ENCODE measurements at places on chromosomes 2 and 18. TPM values are rescaled to one million over a fixed set of nuclear protein-coding genes. Genes with fewer than 3 reads are reported as not detected.

The CD302 gene
- 19.9 TPM for total RNA-seq

DNA sequence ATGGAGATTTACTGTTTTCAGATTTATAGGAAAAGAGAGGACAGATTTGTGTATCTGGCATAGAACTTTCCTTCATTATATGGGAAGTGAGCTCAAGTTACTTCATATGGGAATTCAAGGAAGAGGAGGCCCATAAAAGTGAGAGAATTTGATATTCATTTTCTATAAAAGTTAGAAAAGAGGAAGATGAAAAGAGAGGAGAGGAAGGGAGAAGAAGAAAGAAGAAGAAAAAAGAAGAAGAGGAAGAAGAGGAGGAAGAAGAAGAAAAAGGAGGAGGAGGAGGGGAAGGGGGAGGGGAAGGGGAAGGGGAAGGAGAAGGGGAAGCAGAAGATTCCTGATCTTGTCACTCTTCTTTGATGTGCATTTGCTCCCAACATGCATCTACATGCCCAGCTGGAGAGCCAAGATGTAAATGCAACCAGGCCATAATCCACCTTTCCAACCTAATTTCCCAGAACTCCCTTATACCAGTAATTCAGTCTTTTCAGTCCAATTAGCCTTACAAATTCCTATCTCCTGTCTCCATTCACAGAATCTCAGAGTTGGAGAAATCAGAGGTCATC is 15.7 kb upstream of the NMI start:
- DNase-seq = no peak

DNA sequence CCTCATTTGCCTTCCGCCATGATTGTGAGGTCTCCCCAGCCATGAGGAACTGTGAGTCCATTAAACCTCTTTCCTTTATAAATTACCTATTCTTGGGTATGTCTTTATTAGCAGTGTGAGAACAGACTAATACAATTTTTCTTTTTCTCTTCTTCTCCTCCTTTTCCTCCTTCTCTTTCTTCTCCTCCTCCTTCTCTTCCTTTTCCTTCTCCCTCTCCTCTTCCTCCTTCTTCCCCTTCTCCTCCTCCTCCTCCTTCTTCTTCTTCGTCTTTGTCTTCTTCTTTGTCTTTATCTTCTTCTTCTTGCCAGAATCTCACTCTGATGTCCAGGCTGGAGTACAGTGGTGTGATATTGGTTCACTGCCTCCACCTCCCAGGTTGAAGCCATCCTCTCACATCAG is 20.2 kb downstream of the SKA1 start:
- DNase-seq = no peak

DNA sequence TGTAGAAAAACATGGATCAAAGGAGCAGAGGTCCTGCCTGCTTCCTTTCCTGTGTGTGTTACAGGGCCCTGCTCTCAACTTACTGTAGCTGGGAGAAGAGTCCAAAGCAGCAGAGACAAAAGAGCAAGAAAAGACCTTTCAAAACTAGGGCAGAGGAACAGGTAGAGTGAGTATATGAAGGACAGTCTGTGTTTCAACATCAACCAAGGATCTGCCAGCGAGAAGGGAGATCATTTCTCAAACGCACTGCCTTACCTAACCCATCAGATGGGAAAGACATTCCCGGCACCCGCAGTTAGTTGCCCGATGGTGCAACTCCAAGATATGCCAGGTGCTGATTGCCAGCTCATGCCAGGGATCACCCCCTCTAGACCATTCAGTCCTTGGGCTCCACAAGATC is 41.7 kb downstream of the MREG start:
- DNase-seq = no peak

GRCh38 chr18:61896757-61897156 is 4.0 kb upstream of the RNF152 start:
- peak; percentile 46 for DNase-seq

DNA sequence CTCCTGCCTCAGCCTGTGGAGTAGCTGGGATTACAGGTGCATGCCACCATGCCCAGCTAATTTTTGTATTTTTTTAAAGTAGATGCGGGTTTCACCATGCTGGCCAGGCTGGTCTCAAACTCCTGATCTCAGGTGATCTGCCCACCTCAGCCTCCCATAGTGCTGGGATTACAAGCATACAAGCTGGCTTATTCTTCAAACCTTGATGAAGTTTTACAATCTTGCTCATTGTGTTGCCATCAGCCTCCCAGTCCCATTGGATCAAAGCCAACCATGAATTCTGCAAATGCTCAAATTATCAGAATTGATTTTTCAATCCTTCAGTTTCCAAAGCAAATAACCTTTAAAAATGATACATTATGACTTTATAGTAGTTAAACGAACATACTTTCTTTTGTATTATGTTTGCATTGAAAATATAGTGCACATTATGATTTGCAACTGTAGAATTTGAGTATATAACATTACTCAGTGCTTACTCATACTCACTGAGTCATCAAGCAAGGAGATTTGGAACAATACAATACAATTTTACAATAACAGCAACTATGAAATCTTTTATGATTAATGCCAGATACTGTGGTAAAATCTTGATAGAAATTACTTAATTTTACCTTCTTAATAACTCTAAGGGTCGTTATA is 1491.9 kb upstream of the CELF4 start:
- DNase-seq = no peak

The AKAIN1 gene
- total RNA-seq = not detected

The PDE11A gene
- 4.4 TPM for total RNA-seq

GRCh38 chr2:28499282-28499681 is 3.4 kb downstream of the PLB1 start:
- DNase-seq = no peak

The GAREM2 gene
- total RNA-seq = 3.6 TPM

The GAL3ST2 gene
- total RNA-seq = not detected

The PPP1CB gene
- total RNA-seq = 434 TPM

DNA sequence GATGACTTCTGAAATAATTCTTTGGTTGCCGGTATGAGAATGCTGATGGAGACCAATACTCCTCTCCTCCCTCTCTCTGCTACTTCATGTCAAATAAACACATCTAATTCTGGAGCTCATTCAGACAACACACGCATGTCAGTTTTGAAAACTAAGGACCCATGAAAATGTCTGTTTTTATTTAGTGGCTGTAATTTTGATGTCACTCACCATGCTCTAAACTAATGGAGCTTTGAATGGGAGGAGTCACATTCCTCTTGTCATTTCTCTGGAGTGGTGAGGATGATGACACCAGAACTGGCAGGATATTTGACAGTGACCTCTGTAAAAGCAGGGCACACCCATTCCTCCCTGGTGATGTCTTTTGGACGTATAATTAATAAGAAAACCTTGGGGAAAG is 163.0 kb downstream of the PHLPP1 start:
- DNase-seq = no peak

- DNase-seq = peak; percentile 53
These were observed 50.0 kb downstream of the CPO start for GRCh38 chr2:206989311-206989710.

DNA sequence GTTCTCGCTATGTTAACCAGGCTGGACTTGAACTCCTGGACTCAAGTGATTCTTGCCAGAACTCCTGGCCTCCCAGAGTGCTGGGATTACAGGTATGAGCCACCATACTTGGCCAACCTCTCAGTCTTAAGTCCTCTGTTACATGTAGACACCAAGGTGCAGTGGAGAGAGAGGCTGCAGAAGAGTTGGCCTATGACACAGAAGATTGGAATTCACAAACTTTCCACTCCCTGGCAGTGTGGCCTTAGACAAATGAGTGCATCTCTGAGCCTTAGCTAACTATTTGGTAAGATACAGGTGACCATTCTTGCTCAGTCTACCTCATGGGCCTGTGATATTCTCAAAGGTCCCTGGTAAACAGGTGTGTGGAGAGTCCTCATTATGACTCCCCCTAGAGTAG is 159.7 kb downstream of the MYCN start:
- DNase-seq = no peak

The PMS1 gene
- total RNA-seq = 12.3 TPM

DNA sequence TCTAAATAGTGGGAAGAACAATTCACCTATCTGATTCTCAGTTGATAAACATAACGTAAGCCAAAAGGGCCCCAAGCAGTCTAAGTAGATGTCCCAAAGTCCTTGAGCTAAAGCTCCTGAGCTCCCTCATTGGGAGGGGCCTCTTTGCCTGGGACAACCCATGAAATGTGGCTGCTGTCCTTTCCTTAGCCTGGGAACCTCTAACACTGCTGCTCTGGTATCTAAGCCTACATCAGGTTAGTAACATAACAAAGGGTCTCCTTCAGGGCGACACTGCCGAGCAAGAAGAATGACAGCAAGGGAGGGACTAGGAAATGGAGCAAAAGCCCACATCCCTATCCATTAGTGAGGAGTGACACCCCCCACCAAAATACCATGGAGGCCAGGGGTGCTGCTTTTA is 98.3 kb downstream of the MAPRE2 start:
- no peak for DNase-seq

The ALS2 gene
- 35.6 TPM for total RNA-seq

DNA sequence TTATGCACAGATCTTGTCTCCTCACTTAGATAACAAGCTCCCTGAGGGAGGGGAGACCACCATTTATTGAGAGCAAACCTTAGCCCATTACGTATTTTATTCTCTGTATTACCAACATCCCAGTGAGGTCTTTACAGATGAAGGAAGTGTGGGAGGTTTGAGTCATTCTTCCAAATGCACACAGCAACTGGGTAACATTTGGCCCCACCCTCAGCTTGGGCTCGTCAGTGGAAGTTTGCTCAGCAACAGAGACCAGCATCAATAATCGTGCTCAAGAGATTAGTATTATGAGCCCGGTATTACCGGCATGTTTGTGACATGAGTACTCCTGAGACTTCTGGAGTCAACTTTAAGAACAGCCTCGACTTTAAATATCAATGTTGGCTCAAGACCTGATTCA is 168.6 kb downstream of the ETAA1 start:
- no peak for DNase-seq

The LRRC30 gene
- not detected for total RNA-seq

DNA sequence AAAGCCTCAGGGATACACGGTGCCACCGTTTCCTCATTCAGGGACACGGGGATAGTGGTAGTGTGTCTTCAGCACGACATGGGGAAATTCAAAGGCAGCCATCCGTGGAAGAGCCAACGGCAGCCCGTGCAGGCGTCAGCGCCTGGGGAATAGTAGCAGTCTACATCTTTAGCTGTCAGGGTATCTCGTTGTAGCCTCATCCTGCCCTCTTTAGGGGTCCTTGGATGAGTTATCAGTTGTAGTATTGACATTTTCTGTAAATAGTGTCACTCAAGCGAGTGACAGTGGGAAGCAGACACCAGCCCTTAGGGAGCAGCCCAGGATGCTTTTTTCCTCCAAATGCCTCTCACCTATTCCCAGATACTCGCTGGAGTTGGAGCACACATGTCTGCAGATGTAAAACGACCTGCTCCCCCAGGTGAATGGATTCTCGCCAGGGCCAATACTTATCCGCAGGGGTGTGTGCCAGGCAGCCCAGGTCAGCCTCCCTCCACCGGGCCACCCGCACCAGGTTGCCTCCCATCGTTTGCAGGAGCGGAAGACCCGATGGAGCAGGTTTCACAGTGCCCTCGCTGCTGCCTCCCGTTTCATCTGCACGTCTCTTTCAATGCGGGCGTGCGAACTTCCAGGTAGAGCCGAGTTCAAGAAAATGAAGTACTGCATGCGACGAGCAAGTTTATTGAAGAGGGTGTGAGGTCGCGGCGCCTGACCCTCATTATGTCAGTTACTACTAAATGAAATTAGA is 41.0 kb downstream of the AGAP1 start:
- DNase-seq = no peak

- no peak for DNase-seq
These were observed 694.5 kb downstream of the ADCYAP1 start for GRCh38 chr18:1599196-1599595.

DNA sequence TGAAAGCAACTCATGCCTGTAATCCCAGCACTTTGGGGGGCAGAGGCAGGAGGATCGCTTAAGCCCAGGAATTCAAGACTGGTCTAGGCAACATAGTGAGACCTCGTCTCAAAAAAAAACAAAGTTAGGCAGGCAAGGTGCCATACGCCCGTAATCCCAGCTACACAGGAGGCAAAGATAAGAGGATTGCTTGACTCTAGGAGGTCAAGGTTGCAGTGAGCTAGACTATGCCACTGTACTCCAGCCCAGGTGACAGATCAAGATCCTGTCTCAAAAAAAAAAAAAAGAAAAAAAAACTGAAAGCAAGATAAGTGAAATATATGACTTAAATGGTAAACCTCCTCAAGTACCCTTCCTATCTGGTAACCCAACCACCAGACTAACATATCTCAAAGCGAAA is 59.8 kb downstream of the USP34 start:
- DNase-seq = no peak

The PROC gene
- not detected for total RNA-seq

Data from left ventricle myocardium superior (tissue), 1 donor.